ENCODE measurements at places on chromosomes 11 and 22.

- DNase-seq: no peak
Observed at GRCh38 chr11:102994105-102994504, 38.6 kb upstream of the MMP13 start.

DNA sequence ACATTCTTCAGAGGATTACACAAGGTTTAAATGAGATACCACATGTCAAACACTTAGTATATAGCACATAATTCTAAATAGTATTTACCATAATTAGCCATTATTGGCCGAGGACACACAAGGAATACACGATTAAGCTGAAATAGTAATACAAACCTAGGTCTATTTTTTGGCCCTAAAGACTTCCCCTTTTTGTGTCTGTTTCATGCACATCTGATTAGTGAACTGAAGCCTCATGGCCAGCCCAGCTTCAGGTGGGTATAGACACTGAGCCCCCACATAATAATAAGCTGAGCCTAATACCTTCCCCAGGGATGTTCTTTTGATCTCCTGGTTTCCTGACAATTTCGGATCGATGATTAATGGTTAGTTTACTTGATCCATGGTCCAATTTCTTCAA, 2.1 kb downstream of the GLYATL1B start:
- no peak for DNase-seq

DNA sequence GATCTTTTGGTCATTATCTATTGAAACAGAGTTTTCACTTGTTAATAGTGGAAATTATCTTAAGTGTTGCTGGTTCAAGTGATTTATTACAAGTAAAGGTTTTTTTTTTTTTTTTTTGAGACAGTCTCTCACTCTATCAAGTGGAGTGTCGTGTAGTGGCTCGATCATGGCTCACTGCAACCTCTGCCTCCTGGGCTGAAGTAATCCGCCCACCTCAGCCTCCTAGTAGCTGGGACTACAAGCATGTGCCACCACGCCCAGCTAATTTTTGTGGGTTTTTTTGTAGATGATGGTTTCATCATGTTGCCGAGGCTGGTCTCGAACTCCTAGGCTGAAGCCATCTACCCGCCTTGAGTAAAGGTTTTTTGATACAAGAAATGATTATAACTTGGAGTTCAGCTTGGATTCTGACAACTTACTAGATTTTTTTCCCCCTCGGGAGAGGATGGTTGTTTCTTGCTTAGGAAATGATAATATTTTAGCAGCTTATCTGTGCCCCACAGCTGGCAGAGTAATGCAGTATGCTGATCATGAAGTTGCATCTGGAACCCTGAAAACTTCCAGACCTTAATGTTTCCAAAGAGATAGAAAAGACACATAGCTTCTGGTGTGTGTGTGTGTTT, 68.9 kb downstream of the MTMR3 start:
- no peak for DNase-seq

DNA sequence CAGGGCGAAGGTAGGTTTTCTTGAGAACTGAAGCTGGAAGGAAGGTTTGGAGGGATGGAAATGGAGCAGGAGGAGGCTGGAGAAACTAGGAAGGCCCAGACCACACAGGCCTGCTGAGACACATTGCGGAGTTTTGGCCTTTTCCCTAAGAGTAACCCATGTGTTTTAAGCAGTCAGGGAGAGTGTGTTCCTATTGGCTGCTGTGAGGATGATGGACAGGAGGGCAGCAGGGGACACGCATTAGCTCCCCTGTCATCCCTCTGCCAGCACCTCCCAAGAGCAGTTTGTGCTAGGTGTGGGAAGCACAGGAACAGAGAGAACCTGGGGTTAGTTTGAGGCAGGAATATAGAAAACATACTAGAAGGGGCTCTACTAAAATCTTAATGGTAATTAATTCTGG, 842.1 kb downstream of the TBC1D22A start:
- no peak for DNase-seq

GRCh38 chr11:131372234-131372962, 2.0 kb downstream of the NTM start:
- no peak for DNase-seq

GRCh38 chr11:78202733-78203167, 14.0 kb downstream of the USP35 start:
- peak; percentile 65 for DNase-seq

GRCh38 chr11:111938687-111939160, 1.6 kb downstream of the DIXDC1 start:
- peak; percentile 51 for DNase-seq

DNA sequence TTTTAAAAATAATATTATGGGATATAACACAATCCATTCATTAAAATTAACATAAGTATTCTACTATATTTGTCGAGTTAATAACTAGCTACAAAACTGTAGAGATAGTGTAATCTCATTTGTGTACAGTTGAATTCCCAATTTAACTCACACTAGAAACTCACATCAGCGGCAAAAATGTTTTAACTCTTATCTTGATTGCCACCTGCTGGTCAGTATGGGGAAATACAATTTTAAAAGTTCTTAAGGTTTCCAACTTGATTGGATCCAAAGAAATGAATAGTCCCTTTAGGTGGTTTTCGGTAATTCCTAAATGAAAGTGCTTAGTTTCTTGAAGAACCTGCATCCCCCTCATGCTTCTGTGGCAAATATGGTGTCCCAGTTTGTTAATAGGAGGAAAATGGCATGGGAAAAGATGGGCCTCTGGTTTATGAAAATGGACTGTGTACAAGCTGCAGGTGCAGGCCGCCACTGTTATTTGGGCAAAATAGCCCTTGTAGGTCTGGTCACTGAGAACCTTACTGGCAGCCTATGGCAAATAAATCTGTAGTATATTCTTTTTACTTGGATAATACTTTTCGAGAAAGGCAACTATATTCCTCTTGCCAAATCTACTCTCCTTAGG, 33.7 kb upstream of the SLC17A6 start:
- no peak for DNase-seq

- no peak for DNase-seq
Observed at GRCh38 chr11:8066036-8066910, 14.7 kb upstream of the TUB start.

DNA sequence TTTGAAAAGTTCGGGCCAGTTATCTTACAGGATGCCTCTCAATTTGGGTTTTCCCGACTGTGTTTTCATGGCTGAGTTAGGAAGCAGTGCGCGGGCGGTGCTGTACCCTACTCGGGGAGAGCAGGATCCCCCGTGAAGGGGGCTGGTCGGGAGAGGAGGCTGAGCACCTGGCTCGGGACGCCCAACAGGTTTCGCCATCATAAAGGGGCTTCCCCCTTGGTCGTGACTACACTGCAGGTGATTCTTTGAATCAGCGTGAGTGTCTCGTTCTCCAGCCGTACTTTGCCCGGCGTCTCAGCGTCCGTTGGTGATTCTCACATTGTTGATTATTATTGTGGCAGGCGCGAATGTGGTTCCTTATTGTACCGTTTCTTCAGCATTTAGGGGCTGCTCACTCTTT, 46.6 kb downstream of the ST14 start:
- DNase-seq: no peak

- no peak for DNase-seq
Observed at GRCh38 chr11:76313271-76313670, 67.7 kb downstream of the THAP12 start.

- DNase-seq: no peak
Observed at GRCh38 chr11:8067567-8067928, 13.5 kb upstream of the TUB start.

GRCh38 chr11:46890665-46891064, 27.7 kb downstream of the LRP4 start:
- no peak for DNase-seq

GRCh38 chr22:45472426-45472825, 30.3 kb upstream of the FBLN1 start:
- DNase-seq: no peak

GRCh38 chr11:73982595-73982989, at the start of gene UCP2:
TSS of gene UCP2 (minus strand) at chr11:73982843. CDS start at chr11:73978378, 4,465 bp downstream.
- peak; percentile 83 for DNase-seq

DNA sequence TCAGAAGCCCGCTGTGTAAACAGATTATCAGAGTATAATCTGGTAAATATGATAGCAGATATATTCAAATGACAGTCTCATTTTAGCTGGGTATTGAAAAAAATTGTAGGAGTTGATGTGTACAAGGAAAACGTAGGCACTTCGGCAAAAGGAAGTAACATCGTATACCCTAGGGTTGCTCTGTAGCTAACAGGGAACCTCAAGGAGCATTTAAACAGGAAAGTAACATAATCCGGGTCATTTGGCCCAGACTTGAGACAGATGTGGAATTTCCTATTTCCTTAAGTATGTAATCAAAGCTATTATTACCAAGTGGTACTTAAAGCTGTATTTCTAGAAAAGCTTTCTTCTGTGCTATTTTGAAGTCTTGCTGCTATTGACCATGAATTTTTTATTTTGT, 215.6 kb downstream of the DDX10 start:
- DNase-seq: no peak

GRCh38 chr11:2583605-2583958, 116.2 kb downstream of the KCNQ1OT1 start:
- DNase-seq: no peak

GRCh38 chr11:58639669-58640068, 17.2 kb downstream of the CNTF start:
- DNase-seq: no peak

DNA sequence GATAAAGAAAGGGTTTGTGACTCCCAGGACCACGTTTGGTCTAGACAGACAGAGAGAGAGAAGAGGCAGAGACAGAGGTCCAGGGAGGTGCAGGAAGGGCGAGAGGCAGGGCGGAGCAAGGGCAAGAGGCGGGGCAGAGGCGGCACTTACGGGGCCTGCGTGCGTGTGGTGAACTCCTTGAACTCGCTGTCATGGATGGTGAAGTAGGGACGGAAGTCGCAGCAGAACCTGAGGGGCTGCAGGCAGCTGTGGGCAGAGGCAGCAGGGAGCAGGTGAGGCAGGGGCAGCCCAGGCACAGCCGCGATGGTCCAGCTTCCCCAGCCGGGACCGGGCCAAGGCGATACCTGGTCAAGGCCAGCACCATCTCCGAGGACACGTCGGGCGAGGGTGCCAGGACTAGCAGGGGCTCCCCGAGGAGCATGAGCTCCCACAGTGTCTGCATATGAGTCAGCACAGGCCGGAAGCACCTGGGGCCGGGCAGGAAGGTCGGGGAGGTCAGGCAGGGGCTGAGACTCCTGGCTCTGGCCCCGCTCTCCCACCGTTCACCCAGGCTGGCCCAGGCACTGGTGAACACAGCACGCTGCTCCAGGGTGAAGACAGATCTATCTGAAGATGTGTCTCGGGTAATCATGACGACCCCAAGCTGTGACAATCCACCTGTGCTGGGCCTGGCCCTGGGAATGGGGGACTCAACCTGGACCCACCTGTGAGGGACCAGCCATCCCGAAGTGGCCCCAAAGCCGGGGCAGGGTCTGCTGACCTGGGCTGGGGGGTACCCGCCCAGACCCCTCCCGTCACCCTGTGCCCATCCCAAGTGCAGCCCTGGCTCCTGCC, 7.2 kb upstream of the PLXNB2 start:
- peak; percentile 32 for DNase-seq

GRCh38 chr11:85946221-85946620, 91.0 kb downstream of the CCDC83 start:
- no peak for DNase-seq

DNA sequence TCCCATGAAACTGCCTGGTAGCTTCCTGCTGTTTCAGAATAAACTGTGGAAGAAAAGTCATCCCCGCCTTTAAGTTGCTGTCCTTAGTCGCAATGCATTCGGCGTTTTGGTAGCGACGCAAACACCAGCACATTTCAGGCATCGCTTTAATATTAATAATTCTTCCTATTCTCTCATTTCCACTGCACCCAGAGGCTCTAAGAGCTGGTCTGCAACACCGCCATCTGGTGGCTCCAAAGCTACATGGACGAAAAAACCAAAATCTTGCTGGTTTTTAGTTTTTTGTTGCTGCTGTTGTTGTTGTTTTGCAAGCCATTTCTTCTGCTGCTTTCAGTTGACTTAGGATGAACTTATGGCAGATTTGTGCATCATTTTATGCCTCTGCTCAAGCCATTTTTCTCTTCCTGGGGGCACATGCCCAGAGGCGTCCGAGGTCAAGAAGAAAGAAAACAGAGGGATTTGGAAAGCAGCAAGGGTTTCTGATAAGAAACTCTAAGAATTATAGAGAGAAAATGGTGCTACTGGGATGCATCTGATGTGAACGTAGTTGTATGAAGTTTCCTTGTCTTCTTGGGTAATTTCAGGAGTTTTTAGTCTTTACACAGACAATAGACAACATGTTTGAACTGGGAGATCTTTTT, 345.4 kb upstream of the KIRREL3 start:
- DNase-seq: no peak

DNA sequence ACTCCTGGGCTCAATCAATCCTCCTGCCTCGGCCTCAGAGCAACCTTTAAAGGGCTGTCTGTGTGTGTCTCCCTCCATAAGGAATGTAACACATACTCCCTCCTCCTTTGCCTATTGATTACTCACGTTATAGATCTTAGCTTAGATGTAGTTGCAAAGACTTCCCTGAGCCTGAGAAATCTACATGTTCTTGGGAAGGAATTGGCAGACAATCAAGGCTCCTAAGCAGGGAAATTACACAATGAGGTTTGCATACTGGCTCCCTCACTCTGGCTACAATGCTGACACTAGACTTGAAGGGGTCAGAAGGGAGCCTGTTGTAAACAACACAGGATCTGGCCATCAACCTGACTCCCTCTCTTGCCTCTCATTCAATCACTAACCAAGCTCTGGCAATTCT, 5.2 kb upstream of the OLFML1 start:
- no peak for DNase-seq

- peak; percentile 19 for DNase-seq
Observed at GRCh38 chr22:43014316-43014868, 557 bp downstream of the PACSIN2 start.

DNA sequence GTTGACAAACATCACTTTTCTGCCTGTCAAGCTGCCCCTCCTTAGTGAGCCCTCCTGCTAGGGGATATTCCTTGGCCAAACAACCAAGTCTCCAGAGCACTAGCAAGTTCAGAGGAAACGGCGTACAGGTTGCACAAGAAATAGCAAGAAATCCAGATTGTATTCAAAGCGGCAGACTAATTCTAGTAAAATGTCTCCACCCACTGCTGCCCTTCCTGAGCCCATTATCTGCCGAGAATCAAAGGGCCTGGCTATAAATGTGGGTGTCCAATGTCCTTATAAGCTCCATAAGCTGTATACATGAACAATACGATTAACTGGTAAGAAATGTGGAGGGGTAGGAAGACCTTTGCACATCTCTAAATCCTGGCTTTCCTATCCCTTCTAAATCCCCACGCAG, 44.0 kb upstream of the AKIP1 start:
- DNase-seq: no peak
